ENCODE measurements at places on chromosomes 7 and 10.

DNA sequence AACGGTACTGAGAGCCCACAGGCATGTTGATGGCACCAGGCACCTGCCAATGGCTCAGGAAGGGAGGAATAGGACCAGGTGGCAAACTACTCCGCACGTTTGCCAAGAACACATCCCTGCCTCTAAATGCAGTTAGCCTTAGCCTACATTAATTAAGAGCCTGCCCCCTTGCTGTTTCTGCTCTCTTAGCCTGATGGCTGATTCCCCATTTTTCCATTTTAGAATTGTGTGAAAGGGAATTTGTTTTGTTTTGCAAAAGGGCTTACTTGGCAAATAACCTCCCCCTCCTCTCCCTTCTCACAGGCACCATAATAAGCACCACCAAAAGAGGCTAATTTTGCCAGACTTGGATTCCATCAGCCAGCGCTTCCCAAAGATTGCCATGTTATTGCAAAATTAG lies 1203.2 kb downstream of the SORCS3 start:
- DNase-seq, result no peak

DNA sequence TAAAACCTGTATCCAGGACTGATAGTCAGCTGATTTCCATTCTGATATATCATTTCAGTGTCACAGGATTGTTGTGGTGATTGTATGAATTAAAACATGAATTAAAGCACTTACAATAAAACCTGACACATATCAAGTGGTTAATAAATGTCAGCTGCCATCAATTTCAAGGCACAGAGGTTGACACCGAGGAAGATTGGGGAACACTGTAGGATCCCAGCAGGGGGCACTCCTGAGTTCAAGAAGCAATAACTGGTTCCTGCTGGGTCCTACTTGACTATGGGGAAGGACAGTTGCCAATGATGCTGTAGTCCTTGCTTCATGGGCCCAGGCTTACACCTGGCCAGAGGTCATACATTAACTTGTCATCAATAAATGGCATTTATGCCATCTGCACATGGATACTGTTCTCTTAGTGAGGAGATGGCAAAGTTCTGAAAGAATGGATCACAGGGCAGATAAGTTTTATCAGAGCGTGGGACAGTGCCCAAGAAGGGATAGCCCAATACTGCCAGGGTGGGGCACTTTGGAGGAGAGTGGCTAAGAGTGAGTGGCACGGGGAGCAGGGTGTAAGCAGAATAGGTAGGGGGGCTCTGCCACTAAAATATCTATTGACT lies 24.1 kb downstream of the FZD1 start:
- no peak for DNase-seq

GRCh38 chr10:114337510-114338462 lies 66.5 kb downstream of the AFAP1L2 start:
- no peak for DNase-seq

DNA sequence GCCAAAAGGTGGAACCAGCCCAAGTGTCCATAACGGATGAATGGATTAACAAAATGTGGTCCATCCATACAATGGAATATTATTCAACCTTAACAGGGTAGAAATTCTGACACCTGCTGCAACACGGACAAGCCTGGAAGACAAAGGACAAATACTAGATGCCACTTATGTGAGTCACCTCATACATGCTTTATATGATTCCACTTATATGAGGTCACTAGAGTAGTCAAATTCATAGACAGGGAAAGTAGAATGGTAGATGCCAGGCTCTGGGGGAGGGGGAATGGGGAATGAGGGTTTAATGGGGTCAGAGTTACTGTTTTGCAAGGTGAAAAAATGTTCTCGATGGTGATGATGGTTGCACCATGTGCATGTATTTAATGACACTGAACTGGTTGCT lies 34.0 kb upstream of the CYTH3 start:
- no peak for DNase-seq

DNA sequence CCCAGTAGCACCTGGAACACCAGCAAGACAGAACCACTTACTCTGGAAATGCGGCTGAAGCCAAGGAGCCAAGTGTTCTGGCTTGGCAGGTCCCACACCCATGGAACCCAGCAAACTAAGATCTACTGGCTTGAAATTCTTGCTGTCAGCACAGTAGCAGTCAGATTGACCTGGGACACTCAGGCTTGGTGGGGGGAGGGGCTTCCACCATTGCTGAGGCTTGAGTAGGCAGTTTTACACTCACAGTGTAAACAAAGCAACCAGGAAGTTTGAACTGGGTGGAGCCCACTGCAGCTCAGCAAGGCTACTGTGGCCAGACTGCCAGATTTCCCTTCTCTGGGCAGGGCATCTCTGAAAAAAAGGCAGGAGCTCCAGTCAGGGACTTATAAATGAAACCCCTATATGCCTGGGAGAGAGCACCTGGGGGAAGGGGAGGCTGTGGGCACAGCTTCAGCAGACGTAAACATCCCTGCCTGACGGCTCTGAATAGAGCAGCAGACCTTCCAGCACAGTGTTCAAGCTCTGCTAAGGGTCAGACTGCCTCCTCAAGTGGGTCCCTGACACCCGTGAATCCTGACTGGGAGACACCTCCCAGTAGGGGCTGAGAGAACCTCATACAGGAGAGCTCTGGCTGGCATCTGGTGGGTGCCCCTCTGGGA lies 121.2 kb downstream of the MTERF1 start:
- DNase-seq, result no peak

- DNase-seq, result no peak
Measured at GRCh38 chr10:24718031-24718855, 5.4 kb downstream of the ARHGAP21 start.

DNA sequence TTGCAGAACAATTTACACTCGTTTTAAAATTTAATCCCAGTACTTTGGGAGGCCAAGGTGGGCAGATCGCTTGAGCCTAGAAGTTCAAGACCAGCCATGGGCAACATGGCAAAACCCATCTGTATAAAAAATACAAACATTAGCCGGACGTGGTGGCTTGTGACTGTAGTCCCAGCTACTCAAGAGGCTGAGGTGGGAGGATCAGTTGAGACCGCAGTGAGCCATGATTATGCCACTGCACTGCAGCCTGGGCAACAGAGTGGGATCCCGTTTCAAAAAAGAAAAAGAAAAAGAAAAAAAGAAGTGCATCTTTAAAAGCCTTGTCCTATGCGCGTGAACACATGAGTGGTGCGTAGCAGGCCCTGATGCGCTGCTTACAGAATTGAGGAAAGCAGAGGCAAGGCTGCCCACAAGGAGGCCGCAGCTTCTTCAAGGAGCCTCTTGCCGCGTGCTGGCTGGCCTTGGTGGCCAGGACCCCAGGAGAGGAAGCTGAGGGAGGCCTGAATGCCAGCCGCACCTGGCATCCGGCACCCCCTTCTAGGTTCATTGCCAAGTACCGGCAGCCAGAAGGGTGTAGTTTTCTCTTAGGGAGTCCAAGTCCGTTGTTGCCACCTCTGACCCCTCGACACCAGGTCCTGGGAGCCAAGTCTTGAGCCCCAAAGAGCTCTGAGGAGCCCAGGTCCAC lies 124.5 kb downstream of the UBE2H start:
- no peak for DNase-seq

GRCh38 chr10:61302124-61302523 lies 151.1 kb downstream of the TMEM26 start:
- no peak for DNase-seq

DNA sequence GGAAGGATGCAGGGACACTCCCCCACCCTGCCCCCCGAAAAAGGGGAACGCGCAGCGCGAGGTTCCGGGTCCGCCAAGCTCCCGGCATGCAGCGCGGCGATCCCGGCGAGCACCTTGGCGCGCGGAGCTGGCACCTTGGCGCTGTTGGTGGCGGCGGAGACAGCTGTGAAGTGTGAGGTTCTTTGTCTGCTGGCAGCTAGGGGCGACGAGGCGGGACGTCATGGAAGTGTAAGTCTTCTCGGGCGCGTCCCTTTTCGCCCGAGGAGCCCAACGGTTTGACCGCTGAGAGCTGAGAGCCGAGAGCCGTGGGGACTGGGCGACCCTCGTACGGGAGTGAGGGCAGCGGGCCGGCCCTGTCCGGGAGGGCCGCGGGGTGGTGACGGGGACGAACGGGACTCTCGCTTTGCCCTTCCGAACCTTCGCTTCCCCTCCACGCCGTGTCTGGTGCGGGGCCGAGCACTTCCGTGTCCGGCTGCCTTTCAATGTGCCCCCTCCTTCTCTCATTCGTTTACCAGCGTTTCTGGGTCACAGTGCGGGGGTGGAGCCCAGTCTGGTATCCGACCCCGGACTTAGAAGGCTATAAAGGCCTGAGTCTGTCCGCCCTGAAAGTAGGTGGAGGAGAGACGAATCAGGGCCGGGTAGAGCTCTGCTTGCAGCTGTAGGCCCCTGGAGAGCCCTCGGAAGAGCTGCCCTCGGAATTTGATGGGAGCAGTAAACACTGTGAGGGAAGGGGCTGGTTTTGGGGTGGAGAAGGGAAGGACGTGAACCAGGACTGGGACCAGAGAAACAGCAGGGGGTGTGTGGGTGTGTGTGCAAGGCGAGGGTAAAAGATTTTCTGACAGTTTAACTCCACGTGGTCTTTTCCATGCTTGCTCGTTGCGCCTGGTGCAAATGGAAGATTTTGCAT lies at the start of gene CRCP:
Gene CRCP (plus strand): TSS at position 105 of the 907 bp plus-strand sequence. CDS start 116 bp downstream, at position 221.
- peak; percentile 84 for DNase-seq

Measured in stimulated activated CD4-positive, alpha-beta T cell treated with anti-CD3 and anti-CD28 coated beads, TNF-alpha, amount 100 ng/mL, for 24 hours (primary cell).